ENCODE measurements at places on chromosomes 1 and 21. TPM values are rescaled to one million over a fixed set of nuclear protein-coding genes. Genes with fewer than 3 reads are reported as not detected.

DNA sequence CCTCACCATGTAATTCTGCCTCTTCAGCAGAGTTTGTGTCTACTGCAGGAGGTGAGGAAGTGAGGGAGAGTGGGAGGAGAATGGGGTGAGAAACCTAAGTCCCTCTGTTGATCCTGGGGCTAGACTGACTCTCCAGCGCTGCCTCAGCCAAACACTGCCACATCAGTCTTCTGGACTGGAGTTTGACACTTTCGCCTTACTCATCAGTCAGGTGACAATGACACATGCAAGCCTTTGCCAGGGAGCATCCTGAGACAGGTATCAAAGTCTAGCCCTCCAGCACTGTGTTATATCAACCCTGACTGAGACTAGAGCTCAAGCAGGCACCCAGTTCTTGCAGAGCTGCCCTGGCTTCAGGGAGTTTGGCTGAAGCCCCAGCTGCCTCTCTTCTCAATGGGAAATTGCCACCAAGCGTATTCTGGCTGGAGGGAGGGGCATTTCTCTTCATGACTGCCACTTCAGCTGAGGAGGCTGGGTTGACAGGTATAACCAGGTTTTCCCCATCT, 33.3 kb upstream of the SUCO start:
- ATAC-seq, result peak; percentile 65

GRCh38 chr1:238789916-238790667, 596.3 kb upstream of the CHRM3 start:
- no peak for ATAC-seq

GRCh38 chr1:108130794-108131193, 69.3 kb downstream of the SLC25A24 start:
- ATAC-seq, result no peak

SPRR2G gene
- not detected for total RNA-seq

DNA sequence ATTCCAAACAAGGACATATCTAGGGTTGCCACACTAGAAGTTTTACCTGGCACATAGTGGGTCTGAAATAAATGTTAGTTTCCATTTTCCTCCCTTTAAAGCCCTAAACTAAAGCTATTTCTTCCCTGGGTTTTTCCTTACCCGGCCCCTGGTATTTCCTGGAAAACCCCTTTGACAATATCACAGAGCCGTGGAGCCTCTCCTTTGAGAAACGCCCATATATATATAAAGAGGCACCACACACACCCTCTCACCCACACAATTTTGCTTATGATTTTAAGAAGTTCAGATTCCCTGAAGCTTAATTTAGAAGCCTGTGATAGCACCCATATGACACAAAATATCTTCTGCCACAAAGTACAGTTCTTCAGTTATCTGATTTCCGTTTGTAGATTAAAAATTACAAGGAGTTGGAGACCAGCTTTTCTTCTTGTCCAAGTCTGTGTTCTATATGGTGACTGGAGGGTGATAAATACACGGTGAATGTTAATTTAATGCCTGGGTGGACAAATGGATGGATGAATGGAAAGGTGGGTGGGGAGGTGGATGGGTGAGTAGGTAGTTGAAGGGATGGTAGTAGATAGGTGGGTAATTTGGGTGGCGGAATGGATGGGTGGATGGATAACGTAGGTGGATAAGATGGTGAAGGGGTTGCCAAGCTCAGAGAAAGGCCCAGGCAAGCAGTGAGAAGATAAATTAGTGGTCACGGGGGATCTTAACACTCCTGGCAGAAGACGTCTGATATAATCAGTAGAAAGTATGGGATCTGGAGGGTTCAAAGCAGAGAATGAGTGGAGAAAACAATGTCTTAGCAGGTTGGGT, 154.4 kb upstream of the FGGY start:
- no peak for ATAC-seq

CFHR5 gene
- total RNA-seq, result not detected
